ENCODE measurements at places on chromosomes 4 and X. TPM values are rescaled to one million over a fixed set of nuclear protein-coding genes. Genes with fewer than 3 reads are reported as not detected.

- no peak for DNase-seq
These were observed 163.2 kb downstream of the FRAS1 start for GRCh38 chr4:78220283-78220682.

- DNase-seq = peak; percentile 54
These were observed 111.7 kb downstream of the PTTG2 start for GRCh38 chr4:38071801-38072431.

GRCh38 chr4:108486046-108486445 is 134.3 kb upstream of the RPL34 start:
- DNase-seq = no peak

GRCh38 chrX:101108284-101108683 is 10.3 kb downstream of the CENPI start:
- no peak for DNase-seq

The TLR8 gene
- total RNA-seq = 1.9 TPM

The SSX3 gene
- total RNA-seq = not detected

- DNase-seq = no peak
These were observed 10.3 kb upstream of the DUSP9 start for GRCh38 chrX:153636716-153637115.

DNA sequence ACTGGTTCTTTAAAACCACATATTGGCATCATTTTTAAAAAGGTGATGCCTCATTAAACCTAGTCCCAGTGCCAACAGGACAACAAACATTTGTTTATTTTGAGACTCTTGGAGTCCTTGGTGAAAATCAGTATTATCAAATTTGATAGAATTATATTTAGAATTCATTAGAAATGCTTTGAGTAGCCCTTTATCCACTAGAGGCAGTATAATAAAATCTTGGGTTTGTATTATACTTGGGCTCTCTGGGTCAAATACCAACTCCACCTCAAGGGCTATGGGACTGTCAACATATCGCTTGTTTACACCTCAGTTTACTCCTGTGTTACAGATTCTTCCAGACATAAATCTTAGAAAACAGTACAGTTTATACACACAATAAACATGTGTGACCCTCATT is 335.7 kb upstream of the FSTL5 start:
- no peak for DNase-seq

The CCNA2 gene
- total RNA-seq = 0.59 TPM

- no peak for DNase-seq
These were observed 701.1 kb upstream of the ATOH1 start for GRCh38 chr4:93127489-93127888.

The WDR17 gene
- total RNA-seq = 1.3 TPM

The PASD1 gene
- total RNA-seq = not detected

- no peak for DNase-seq
These were observed 14.3 kb downstream of the CBR4 start for GRCh38 chr4:168995537-168996295.

The MAGEA4 gene
- not detected for total RNA-seq
